ENCODE measurements at places on chromosomes 16 and 17.
A peak's percentile ranks its signal among the peaks of the same experiment; 100 is the strongest.

GRCh38 chr17:72034000-72034399 is 86.8 kb upstream of the SOX9 start:
- H3K4me3 ChIP-seq, result no peak overlapping the region
- H3K36me3 ChIP-seq, result no peaks in the 10 kb centered on the region

GRCh38 chr16:89949121-89949742 is 677 bp downstream of the DEF8 start:
- no peak for DNase-seq
- peaks cover 13% of the 10 kb centered on the region for H3K4me1 ChIP-seq
- peak overlapping the region; percentile 32 for H3K4me3 ChIP-seq
- H3K27me3 ChIP-seq, result peaks cover 24% of the 10 kb centered on the region

- peak; percentile 87 for DNase-seq
- no peak overlapping the region for H3K27ac ChIP-seq
- H3K4me1 ChIP-seq, result peaks cover 9% of the 10 kb centered on the region
- no peaks in the 10 kb centered on the region for H3K27me3 ChIP-seq
- H3K4me3 ChIP-seq, result no peak overlapping the region
Measured at GRCh38 chr16:84726079-84726668, 26.4 kb downstream of the USP10 start.

DNA sequence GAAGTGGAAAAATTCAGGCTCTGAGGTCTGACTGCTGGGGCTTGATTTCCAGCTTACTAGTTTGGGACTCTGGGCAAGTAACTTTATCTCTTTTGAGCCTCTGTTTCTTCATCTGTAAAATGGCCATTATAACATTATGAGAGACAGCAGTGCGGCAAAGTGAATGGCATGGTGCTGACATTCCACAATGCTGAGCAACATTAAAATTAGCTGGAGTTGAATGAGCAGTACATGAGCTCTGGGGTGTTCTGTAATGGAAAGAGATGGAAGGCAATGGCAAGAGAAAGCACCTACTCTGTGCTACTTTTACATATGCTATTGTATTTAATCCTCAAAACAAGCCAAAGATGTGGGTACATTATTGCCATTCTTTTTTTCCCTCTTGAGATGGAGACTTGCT is 535.7 kb upstream of the CDH11 start:
- H3K27me3 ChIP-seq, result peaks cover 9% of the 10 kb centered on the region
- no peak overlapping the region for H3K4me3 ChIP-seq
- peaks cover 21% of the 10 kb centered on the region for H3K4me1 ChIP-seq
- H3K27ac ChIP-seq, result no peak overlapping the region
- no peak for DNase-seq

All from muscle of leg (tissue), 16 donors.